ENCODE measurements at places on chromosomes 2 and 18.

GRCh38 chr2:184679219-184680018 is 81.1 kb downstream of the ZNF804A start:
- DNase-seq, result no peak

GRCh38 chr2:61450144-61450543 is 20.7 kb downstream of the USP34 start:
- DNase-seq, result no peak

GRCh38 chr2:204176306-204176705 is 239.7 kb downstream of the ICOS start:
- no peak for DNase-seq

GRCh38 chr2:231617059-231617926 is 24.6 kb downstream of the TEX44 start:
- no peak for DNase-seq

DNA sequence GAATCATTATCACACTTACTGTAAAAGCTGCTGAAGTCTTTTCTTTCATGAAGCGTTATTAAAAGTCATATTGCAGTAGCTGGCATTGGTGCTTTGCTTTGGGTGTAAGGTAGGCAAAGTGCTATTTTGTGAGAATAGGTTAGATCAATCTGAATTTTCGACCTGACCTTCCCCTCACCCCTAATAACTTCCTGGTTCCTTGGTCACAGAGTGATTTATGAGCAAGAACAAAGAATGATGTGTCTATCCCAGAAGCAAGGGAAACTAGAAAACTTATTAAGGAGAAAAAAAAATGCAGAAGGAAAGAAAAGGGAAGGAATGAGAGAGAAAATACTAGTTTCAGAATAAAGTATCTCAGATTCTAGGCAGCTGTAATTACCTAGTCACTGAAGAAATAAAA is 163.1 kb upstream of the MEIS1 start:
- DNase-seq, result no peak

DNA sequence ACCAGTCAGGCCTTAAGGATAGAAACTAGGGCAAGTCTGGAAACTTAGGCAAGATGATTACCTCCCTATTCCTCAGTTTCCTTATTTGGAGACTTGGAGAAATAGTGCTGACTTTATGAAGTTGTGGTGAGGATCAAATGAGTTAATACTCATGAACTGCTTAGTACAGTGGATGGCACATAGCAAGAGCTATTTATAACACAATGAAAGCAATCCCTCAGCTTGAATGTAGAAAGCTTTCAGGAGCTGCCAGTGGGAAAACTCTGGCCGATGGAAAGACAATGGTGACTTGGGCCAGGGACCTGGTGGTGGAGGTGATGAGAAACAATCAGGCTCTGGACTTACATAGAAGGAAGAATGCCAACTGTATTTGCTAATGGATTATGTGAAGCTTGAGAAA is 269.4 kb upstream of the THUMPD2 start:
- DNase-seq, result no peak
